ENCODE measurements at places on chromosomes 5 and 9.

DNA sequence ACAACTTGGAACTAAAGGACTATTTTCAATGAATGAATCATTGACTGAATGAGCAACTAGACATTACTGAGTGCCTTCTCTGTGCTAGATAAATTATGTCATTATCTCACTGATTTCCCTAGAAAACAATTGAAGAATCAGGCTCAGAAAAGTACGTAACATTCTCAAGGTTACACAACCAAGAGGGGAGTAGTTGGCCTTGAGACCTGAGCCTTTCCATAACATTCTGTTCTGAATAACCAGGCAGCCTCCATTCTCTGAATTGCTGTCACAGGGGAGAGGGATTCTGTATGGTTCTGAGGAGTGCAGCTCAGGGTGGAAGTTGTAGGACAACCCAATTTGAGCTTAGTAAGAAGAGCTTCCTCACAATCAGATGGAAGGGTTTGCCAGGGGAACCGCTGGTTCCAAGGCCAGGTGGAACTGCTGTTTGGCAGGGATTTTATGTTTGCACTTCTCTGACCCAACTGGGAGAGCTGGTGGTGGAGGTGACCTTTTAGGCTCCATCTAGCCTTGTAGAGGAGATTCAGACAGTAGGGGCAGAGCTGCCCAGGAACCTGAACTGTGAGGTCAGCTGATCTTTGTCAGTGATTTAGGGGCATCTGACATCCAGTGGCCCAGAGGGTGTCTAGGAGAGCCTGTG, 16.3 kb downstream of the POLR1E start:
- no peak for DNase-seq

- DNase-seq, result no peak
These were observed 826.8 kb downstream of the EFNA5 start for GRCh38 chr5:106843812-106844416.

DNA sequence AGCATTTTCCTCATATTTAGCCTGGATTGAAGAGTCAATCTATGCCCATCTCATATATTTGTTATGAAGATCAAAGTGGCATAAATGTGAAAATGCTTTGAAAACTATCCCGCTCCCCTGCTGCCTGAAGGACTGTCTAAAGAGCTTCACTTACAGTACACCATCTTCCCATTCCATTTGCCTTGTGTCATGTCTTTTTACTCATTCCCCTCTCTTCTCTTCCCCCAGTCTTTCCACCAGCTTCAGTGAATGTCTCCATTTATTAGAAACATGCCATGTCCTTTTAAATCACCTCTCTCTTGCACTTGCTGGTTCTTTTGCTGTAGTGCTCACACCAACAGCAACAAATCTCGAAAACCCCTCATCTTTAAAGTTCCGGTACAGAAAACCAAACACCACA, 192.7 kb upstream of the SGCD start:
- no peak for DNase-seq

- peak; percentile 52 for DNase-seq
These were observed 165.6 kb downstream of the YTHDC2 start for GRCh38 chr5:113678924-113679575.

DNA sequence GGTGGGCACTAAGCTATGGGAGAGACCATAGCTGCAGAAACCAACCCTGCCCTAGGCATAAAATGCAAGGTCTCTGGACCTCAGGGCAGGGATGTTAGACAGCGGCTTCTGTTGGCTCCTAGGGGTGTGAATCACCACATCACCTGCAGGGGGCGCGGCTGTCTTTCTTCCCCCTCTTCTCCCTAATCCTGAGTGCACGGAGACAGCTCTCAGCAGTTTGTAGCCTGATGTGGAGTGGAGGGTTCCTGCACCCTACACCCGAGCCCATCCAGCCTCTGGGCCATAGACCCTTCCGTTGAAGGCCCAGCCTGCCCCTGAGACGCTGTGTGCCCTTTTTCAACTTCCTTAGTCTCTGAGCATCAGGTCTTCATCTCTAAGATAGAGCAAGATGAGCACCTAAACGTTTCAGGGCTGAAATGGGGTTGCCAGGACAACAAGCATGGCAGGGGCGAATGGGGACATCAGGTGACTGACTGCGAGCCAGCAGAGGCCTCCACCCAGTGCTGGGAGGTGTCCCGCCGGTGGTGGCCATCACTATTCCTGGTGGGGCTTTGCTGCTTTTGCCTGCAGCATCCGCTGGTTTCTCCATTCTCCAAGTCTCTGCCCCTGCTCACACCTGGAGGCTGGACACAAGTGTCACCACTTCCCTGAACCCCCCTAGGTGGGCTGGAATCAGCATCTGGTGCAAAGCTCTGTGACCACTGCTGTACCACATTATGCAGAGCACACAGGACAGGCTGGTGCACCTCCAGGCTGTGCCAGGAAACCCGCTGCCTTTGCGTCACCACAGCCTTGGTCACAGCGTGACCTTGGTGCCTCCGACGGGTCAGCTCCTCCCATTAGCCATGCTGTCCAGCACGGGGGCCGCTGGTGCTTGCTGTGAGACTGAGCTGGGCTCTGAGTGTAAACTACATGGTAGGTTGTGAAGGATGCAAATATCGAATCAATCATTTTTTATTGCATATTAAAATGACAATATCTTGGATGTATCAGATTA, 2.5 kb upstream of the SEC16A start:
- DNase-seq, result peak; percentile 79

GRCh38 chr5:109656829-109657228, 32.9 kb upstream of the MAN2A1 start:
- DNase-seq, result peak; percentile 96

DNA sequence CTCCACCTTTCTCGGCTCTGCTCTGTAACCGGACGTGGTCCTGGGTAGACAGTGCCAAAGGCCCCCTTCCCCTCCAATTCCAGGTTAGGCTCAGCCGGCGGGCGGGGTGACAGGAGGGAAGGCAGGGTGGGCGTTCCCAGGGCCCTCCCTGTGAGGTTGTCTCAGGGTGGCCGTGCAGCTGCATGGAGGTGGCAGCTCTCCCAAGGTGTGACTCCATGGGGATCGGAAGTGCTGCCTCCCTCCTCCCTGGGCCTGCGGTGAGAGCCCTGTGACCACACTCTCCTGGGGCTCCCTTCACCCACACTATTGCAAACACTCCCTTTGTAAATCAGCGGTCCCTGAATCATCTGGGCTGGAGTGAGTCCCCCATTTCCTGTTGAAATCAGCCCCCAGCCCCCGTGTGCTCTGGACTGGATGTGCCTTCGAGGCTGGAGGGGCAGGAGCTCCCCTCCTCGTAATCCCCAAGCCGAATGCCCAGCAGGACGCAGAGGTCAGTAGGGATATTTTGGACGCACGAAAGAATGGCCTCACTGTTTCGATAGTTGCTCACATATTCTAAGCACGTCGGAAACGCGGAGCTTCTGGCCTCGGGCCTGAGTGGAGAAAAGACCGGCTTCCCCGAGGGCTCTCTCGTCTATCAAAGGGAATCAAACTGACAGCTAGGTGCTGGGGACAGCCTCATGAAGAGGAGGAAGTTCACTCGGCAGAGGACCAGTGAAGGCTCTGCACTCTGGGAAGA, 107.6 kb upstream of the COL5A1 start:
- no peak for DNase-seq

DNA sequence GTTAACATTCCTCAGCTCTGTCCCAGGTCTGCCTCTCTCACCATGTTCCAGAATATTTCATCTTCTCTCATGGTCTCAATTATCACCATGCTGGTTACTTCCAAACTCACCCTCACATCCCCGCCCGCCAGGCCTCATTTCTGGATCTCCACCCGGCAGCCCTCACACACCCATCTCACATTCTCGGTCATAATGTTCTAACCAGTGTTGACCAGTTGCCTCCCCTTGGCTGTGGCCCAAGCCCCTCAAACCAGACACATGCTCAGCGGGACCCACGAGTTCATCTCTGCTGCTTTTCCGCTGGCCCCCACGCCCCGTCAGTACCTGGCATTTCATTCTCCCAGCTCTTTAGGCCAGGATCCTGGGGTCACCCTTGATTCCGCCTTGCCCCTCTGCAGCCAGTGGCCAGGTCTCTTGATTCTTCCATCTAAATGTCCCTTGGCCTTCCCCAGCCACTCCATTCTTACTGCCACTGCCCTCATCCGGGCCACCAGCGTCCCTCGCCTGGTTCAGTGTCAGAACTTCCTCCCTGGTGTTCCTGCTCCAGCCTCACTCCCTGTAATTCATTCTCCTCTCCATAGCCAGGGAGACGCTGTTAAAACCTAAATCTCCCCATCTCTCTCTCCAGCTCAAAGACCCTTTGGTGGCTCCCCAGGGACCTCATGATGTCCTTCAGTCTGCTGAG, 141.7 kb downstream of the MVB12B start:
- DNase-seq, result no peak
